NCI-H146 (cell line): ENCODE measurements at places on chromosomes 1 and 21.

GRCh38 chr1:15850471-15851001 lies 3.0 kb downstream of the SPEN start:
- DNase-seq = peak; percentile 31

DNA sequence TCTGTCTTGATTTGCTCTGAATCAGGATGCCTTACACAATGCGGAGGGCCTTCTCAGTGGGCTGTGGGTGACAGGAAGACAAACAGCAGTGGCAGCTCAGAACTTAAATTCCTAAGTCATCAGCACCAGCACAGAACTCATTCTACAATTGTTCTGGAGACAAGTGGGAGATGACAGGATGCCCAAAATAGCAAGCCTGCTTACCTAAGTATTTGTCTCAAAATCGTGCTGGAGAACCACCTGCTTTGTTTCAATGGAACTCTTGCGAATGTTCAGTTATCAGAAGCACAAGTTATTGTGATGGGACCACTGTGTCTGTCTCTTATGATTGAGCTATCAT lies 76.1 kb downstream of the VCAM1 start:
- no peak for DNase-seq

DNA sequence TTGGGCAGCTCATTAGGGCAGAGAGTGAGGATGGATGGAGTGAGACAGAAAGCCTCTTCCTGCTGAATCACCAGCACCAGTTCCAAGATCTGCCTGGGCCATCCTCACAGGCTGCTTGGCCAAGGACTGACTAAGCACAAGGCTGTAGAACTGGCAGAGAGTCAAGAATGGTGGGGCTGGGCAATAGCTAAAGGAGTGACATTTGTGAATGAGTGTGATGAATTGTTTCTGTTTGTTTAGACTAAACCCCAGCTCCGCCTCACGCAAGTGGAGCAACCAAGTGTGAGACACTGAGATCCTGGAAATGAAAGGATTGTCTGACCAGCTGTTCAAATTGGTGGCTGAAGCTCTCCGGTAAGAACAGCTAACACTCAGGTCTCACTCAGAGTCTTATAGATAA lies 38.6 kb downstream of the BRINP2 start:
- DNase-seq = no peak

GRCh38 chr1:247077213-247077612 lies 1.4 kb downstream of the ZNF670 start:
- no peak for DNase-seq

GRCh38 chr1:54323324-54323739 lies 82.9 kb downstream of the SSBP3 start:
- DNase-seq = no peak

- DNase-seq = no peak
Observed at GRCh38 chr1:69987881-69988280, 217.5 kb downstream of the LRRC40 start.
